ENCODE measurements at places on chromosomes 2 and 18. TPM values are rescaled to one million over a fixed set of nuclear protein-coding genes. Genes with fewer than 3 reads are reported as not detected.

IL1B gene
- total RNA-seq, result 0.20 TPM

ALPG gene
- not detected for total RNA-seq

BMPR2 gene
- 24.6 TPM for total RNA-seq

BZW1 gene
- total RNA-seq, result 120 TPM

SPP2 gene
- total RNA-seq, result not detected

NDUFB3 gene
- 44.7 TPM for total RNA-seq
